ENCODE measurements at places on chromosomes 16 and 17.

DNA sequence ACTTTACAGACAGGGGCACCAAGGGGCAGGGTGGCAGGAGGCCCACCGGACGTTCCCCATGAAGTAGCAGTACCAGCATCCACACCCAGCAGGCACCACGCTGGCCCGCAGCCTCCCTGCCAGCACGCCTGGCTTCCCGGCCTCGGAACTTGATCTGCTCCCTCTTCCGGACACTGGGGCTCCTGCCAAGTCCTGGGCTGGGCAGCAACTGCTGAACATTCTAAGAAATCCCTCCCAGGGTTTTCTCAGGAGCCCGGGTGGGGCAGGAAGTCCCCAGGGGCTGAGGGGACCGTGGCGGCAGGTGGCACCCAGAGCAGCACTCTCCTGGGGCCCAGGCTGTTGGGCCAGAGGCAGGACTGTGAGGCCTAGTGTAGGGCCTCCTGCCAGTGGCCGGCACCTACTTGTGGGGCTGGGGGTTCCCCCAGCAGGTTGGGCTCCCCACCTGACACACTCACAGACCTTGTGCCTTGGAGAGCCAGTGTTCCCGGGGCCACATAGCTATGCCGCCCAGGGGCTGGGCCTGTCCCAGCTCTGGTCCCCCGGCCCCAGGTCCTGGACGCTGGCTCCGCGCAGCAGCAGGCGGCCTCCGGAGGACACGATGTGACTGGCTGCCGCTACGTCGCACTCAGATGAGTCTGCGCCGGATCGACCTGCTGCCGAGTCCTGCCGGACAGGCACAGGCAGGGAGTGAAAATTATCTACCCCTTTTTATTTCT is 86.2 kb upstream of the CBX4 start:
- DNase-seq, result no peak

GRCh38 chr16:89529097-89529496 is 20.9 kb downstream of the SPG7 start:
- no peak for DNase-seq

GRCh38 chr16:58299757-58300349 is 5.0 kb upstream of the PRSS54 start:
- DNase-seq, result no peak

GRCh38 chr17:34637548-34638525 is 58.5 kb downstream of the TMEM132E start:
- DNase-seq, result no peak

GRCh38 chr17:34265711-34266110 is 4.3 kb upstream of the CCL7 start:
- no peak for DNase-seq

GRCh38 chr17:17226451-17227265 is 10.3 kb downstream of the FLCN start:
- no peak for DNase-seq

DNA sequence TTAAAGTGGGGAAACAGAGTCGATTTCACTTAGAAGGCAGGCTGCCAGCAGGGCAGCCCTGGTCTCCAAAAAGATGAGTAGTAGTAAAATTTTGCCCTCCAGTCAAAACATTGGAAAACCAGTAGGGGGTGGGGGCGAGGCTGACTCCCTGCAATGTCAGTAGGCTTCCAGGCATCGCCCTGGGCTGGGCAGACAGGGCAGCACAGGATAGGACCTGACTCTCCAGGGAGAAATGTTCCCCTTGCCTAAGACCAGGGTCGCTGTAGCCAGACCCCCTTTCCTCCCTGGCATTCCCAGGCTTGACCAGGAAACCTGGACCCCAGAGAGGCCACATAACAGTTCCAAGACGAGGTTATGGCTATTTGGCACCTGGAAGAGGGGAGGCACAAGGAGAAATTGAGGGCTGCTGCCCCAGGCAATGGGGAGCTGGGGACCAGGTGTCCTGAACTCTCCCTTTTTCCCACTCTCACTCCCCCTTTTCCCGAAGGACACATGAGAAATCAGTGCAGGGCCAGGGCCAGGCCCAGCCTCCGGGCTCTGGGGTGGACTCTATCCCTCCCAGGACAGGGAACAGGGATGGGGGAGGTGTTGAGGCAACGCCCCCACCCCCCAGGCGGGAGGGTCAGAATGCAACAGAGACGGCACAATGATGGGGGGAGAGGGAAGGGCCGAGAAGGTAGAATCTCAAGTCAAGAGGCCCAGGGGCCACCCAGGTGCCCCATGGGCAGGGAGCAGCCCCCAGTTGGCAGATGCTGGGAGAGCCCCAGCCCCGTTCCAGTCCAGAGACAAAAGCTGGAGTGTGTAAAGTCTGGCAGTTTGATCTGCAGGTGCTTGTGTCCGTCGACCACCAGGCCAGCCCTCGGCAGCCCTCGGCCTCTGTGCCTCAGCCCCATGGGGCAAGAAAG is 4.5 kb upstream of the SAMD14 start:
- no peak for DNase-seq

DNA sequence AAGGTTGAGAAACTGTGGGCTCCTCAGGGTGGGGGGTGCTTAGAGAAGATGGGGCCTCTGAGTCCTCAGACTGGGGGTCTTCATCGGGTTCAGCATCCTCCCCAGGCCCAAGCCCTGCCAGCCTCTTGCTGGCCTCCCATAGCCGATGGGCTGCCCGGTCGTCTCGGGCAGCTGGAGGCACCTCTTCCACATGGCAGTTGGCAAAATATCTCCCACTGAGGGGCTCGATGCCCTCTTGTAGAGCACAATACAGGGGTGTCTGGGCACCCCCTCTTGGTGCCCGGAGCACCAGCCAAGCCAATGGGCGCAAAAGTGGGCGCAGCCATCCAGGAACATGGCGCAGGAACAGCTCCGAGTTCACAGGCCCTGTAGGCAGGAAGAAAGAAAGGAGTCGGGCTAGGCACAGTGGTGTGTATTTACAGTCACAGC is 1.0 kb upstream of the FLOT2 start:
- no peak for DNase-seq
